ENCODE measurements at places on chromosomes 3 and 15. TPM values are rescaled to one million over a fixed set of nuclear protein-coding genes. Genes with fewer than 3 reads are reported as not detected.

GRCh38 chr3:78258798-78259197 is 1218.9 kb downstream of the ROBO2 start:
- no peak for DNase-seq

DNA sequence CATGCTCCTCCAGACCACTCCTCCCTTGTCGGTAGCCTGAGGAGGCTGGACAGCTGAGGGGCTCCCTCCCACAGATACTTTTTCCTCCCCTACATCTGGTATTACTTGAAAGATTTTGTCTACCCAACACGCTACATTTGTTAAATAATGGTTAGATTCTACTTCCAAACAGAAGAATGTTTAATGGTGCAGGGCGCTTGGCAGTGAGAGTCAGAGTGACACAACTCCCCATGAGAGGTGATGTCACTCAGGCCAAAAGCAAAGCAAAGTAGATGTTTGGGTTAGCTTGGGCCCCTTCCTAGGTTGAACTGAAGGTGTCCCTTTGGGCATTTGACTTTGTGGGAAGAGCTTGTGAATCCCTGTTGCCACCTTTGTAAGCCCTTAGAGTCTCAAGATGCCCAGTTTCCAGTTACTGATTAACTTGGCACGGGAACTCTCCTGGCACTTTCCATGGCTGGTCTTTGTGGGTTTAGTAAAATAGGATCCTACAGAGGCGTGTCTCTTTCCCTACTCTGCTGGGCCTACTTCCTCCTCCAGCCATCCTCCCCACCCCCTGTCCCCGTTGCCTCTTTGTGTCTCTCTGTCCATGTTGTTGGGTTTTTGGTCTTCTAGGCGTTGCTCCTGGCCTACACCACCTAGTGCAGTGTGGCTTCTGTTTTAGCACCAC is 5.6 kb downstream of the LIMD1 start:
- DNase-seq, result no peak

DNA sequence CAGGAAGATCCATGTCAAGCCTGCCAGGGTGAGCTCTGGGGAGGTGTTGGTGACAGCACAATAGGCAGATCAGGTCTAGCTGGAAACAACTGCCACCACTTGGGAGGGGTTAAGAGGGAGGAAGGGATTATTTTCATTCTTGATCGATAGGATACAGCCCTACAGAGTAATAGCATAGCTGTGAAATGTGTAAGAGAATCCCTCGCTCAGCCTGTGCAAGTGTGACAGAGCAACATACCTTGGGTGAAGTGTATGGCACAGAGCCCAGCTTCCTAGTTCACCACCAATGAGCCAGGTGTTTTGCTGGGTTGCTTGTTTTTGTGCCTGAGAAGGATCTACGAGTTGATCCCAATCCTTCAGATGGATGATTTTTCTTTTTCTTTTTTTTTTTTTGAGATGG is 9.2 kb upstream of the DCUN1D1 start:
- no peak for DNase-seq

DNA sequence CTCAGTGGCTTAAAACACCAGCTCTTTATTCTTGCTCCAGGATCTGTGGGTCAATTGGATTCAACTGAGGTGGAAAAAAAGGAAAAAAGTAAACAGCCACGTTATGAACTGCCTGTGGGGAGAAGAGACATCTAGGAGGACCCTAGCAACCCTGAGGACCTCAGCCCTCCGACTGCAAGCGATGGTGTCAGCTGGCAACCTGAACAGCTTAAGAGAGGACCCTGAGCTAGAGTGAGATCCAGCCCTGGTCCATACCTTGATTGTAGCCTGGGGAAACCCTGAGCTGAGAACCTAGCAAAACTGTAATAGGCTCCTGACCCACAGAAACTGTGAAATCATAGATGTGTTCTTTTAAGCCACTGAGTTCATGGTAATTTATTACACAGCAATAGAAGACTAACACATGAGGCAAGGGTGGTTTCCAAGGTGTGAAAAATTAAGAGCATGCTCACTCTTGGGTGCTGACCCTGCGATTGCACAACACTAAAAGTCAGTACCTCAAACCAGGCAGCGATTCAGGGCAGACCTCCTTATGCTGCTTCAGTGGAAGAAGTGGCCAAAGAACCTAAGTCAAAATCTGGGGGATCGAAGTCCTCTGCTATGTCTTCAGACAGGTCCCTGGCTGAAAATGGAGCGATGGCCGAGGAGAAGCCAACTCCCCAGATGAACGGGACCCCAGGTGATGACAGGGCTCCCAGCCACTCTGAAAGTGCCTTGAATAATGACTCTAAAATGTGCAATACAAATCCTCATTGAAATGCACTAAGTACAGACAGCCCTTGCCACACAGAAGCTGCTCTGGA is 57.7 kb downstream of the GASK1A start:
- no peak for DNase-seq

The SEMA5B gene
- 28.1 TPM for polyA plus RNA-seq

The ISY1 gene
- 53.1 TPM for polyA plus RNA-seq

The TERC gene
- 0.35 TPM for polyA plus RNA-seq

GRCh38 chr15:73319460-73320245 is 49.1 kb downstream of the HCN4 start:
- DNase-seq, result no peak

The CD80 gene
- polyA plus RNA-seq, result 0.20 TPM
